ACHN (cell line): ENCODE measurements at places on chromosomes 3 and 15.

DNA sequence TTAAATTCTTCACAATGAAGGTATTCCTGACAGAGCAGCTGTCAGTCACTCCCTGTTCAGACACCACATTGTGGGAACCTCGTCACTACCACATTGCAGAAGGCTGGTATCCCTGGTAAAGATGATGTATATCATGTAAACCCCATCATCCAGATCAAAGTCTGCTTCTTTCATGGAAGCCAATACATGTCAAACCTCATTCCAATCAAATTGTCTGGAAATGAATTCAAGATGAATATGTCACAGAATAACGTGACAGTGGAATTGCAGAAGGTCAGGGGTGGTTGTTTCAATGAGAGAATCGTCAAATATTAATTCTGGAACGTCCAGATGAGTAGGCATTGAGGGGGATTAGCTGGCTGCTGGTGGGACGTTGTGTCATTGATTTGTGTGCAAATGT lies 4.2 kb downstream of the ZIC4 start:
- no peak for DNase-seq

- no peak for DNase-seq
Measured at GRCh38 chr3:24182756-24183155, 237.7 kb downstream of the NR1D2 start.

DNA sequence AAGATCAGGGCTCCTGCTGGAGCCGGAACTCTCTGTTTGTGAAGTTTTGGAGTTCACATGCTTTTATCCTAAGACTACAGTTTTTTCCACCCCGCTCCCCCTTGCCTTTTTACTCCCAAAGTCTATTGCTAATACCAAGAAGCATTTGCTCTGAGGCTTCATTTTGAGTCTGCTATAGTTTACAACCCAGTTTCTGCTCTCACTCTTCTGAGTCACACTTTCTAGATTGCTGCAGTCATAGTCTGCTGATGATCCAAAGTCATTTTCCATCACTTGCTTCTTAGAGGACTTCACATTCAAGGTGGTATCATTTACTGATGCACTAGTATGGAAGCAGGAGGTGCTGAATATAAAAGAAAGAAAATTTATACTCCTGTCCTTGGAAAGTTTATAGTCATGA lies 937.4 kb downstream of the IGSF11 start:
- DNase-seq, result no peak

GRCh38 chr3:38579141-38579540 lies 70.3 kb downstream of the SCN5A start:
- DNase-seq, result no peak

DNA sequence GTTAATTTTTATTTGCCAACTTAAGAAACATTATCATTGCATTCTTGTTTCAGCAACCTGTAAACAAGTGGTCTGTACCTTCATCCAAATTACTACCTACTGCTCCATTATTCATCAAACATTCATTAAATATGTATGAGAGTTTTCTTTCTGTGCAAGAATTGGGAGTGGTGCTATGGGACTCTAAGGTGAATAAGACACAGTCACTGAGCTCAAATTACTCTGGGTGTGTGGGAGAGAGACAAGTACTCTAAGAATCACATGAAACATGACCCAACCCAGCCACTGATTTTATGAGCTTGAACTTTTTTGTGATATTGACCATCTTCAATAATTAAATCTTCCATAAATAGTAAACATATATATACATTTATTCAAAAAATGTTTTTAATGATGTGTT lies 227.2 kb upstream of the TP63 start:
- DNase-seq, result no peak

DNA sequence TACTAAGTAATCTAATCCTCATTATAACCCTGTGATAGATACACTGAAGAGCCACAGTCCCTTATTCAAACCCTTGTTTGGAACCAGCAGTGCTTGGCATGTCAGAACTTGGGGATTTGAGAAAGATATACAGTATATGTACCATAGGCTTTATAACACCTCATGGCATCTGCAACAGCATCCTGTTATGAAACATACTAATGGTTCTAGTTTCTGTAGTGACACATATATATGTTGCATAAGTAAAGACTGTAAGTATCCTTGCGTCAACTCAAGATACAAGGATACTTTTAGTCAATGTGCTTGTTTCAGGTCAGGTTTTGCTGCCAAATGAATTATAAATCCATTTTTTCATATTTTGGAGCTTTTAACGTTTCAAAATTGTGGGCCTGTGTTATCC lies 58.5 kb downstream of the CCNL1 start:
- no peak for DNase-seq

GRCh38 chr3:194165271-194166018 lies 29.5 kb downstream of the HES1 start:
- no peak for DNase-seq
